ENCODE measurements at places on chromosomes 13 and 19.

DNA sequence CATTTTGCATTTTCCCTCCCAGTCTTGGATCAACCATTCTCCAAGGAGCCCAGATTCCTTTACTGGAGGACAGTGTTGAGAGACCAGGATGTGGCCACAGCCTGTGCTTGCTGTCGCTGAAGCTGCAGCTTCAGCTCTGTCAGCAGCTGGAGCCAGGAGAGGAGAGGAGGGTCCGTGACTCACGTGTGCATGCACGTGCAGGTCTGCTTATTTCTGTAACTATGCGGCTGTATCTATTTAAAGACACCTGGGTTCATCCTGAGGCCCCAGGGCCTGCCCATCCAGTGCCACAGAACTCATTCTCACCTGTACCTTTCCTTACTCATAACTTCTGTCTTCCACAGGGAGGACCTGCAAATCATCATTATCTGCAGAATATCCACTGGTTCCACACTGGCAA lies 8.2 kb upstream of the LAMP1 start:
- DNase-seq = no peak

- DNase-seq = no peak
Measured at GRCh38 chr13:31090096-31090495, 71.6 kb downstream of the HSPH1 start.

DNA sequence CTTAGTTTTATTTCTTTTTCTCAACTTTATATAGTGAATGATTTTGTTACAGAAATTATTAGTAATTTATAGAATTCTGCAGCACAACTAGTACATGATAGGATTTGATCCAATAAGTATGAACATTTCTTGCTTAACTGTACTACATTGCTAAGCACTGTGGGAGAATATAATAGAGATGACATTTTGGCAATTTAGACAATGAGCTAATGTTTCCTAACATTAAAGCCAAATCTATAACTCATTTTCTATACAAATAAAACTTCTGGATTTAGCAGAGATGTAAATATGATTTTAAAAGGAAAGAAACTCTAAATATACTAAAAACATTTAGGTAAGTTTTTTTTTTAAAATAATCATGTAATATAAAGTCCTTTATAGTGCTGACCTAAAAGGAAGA lies 87.3 kb downstream of the FNDC3A start:
- no peak for DNase-seq

- peak; percentile 75 for DNase-seq
Measured at GRCh38 chr19:3073159-3073563, 10.9 kb upstream of the TLE5 start.

GRCh38 chr19:55255618-55256423 lies 3.0 kb downstream of the PPP6R1 start:
- DNase-seq = no peak

DNA sequence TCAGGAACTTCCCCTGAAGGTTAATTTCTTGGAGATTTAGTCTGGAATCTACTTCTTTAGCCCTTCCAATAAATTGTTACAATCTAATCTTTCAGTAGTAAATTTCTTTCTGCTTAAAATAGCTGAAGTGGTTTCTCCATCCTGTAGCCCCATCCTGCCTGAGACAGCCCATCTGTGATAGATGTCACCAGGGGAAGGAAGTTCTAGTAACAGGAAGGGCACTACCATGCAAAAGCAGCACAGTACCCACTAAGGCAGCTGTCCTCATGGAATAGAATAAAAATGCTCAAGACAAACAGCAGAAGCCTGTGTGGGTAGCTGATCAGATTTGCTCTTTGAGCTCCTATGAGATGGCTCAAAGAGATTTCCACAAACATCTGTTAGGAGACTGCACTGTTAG lies 1036.5 kb downstream of the SLITRK5 start:
- no peak for DNase-seq

GRCh38 chr19:8242211-8242821 lies 33.1 kb downstream of the CERS4 start:
- DNase-seq = no peak

GRCh38 chr13:80052286-80052685 lies 288.6 kb downstream of the SPRY2 start:
- no peak for DNase-seq

GRCh38 chr19:19645233-19645870 lies 1.9 kb upstream of the GMIP start:
- no peak for DNase-seq

GRCh38 chr13:27233964-27234363 lies 17.4 kb upstream of the RPL21 start:
- DNase-seq = no peak

- no peak for DNase-seq
Measured at GRCh38 chr13:88649855-88650254, 978.7 kb downstream of the SLITRK5 start.

DNA sequence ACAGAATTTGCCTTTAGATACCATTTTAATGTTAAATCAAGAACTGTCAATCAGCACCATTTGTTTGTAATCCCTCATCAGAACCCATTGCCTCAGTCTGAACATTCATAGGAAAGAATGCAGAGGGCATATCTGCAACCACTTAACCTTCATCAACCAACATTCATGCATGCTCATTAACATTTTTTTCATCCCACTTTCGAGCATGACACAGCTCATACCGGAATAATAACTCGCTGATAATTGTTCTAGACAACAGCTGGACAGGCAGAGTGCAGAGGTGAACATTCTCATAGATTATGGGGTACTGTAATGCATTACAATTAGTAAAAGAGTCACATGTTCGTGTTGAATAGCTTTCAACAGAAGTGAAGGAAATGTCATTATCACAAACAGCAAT lies 216.8 kb downstream of the DIAPH3 start:
- DNase-seq = peak; percentile 9

DNA sequence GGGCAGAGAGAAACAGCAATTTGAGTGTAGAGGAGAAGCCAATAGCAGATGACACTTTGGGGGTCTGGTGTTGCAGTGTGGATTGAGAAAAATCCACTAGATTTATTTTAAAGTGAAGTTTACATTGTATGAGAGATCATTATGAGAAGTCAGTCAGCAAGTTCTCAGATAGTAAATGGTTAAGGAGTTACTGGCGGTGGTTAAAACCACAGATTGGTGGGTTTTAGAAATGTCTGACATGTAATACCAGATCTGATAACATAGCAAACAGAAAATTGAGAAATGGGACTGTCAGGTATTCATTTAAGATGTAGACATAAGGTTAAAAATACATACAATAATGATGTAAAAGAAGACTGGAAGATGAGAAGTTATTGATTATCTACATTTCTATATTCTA lies 7.2 kb downstream of the ABHD13 start:
- no peak for DNase-seq

DNA sequence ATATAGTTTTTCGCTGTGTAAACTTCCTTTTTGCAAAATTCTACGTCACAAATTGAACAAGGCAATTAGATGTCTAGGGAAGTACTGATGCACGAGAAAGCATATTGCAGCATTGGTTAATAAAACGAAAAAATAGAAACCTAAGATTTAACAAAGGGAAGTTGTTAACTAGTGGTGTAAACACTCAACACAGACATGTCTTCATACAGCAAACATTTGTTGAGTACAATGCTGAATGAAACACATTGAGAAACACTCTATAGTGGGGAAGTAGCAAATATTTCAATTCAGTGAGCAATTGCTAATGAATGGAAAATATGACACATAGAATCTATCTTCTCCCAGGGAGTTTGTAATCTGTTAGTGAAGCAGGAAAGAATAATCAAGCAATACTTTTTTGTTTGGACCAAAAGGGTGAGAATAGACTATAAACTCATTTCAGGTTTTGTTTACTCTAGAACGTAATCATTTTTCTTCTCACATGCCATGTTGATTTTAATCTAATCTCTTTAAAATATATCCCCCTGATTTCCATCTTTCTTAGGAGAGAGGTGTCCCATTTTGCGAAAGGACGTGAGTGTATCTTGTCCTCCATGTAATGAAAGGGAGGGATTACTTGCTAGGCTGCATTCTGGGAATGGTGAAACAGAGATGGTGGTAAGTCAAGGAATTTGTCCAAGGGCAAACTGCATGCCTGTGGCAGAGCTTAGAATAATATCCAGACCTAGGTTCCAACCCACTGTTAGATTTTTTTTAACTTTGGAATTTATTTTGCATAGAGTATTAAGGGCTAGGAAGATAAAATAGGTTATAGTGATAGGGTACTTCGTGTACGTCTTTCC lies 1.7 kb upstream of the ANKRD10 start:
- DNase-seq = peak; percentile 41

- no peak for DNase-seq
Measured at GRCh38 chr13:43196750-43197370, 173.5 kb downstream of the DNAJC15 start.

DNA sequence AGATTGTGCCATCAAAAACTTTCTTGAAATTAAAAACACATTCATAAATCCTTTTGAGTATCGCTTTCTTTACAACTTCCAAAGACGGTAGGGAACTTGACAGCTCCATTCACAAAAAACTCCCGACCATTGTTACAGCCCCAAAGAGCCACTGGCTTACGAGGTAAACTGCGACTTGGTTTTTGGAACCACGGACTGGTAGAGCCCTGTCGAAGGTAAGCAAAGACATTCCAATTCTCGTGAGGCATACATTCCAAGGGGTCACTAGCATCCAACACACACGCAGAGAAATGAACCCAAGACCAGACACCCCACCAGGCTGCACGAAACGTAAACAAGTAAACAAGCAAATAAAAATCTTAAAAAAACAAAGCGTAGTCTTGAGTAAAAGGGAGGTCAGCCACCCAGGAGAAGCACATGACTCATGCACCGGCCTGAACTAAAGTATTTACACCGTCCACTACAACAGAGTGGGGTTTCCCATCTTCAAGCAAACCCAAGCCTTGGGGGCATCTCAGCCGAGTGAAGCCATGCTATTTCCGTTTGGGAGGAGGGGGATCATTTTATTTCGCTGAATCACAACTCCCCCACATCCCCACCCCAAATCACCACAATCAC lies 1.4 kb downstream of the BRD4 start:
- no peak for DNase-seq

- no peak for DNase-seq
Measured at GRCh38 chr19:49579193-49579592, 1.2 kb downstream of the NOSIP start.

- DNase-seq = no peak
Measured at GRCh38 chr13:33453936-33454335, 168.4 kb upstream of the STARD13 start.

GRCh38 chr13:114140131-114140905 lies 7.9 kb upstream of the RASA3 start:
- no peak for DNase-seq

DNA sequence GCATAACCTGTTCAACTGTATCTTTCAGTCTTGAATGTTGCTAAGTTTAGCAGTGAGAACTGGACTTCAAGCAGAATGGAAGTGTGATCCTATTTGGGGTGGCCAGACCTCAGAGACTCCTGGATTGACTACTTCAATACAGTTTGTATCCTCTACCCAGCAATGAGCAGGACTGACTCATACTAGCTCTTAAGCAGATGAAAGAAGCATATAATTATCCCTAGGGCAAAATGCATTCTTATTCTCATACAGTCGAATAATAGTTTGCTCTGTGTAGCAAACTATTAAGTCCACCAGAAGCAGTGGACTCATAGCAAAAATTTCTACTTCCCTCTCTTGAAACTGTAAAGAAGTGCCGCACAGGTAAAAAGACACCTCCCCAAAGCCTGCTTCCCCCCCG lies 46.4 kb upstream of the FAM216B start:
- DNase-seq = no peak

- peak; percentile 29 for DNase-seq
Measured at GRCh38 chr13:112699322-112699918, 9.6 kb downstream of the ATP11A start.

- no peak for DNase-seq
Measured at GRCh38 chr19:53112286-53112685, 9.1 kb upstream of the ZNF160 start.

DNA sequence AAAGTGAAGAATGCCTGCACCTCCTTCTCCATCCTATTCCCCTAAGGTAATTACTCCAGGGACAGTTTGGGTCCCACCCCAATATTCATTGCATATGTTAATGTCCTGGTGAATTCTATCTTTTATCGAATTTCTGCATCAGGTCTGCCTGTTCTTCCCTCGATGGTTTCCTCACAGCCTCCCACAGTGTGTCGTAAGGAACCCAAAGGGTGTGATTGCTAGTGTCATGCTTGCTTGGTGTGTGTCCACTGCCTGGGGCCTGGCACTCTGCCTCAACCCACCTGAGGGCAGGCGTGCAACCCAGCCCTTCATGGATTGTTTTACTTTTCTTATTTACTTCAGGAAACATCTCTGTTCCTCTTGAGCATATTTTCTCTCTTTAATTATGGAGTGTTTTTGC lies 60.2 kb upstream of the CYSLTR2 start:
- no peak for DNase-seq

GRCh38 chr13:111789011-111789410 lies 277.9 kb upstream of the SOX1 start:
- no peak for DNase-seq

GRCh38 chr19:7685546-7686445 lies 5.2 kb downstream of the TRAPPC5 start:
- no peak for DNase-seq

- DNase-seq = no peak
Measured at GRCh38 chr13:26786651-26787295, 26.2 kb upstream of the GPR12 start.

GRCh38 chr19:49921871-49922795 lies 6.9 kb upstream of the ATF5 start:
- DNase-seq = no peak

DNA sequence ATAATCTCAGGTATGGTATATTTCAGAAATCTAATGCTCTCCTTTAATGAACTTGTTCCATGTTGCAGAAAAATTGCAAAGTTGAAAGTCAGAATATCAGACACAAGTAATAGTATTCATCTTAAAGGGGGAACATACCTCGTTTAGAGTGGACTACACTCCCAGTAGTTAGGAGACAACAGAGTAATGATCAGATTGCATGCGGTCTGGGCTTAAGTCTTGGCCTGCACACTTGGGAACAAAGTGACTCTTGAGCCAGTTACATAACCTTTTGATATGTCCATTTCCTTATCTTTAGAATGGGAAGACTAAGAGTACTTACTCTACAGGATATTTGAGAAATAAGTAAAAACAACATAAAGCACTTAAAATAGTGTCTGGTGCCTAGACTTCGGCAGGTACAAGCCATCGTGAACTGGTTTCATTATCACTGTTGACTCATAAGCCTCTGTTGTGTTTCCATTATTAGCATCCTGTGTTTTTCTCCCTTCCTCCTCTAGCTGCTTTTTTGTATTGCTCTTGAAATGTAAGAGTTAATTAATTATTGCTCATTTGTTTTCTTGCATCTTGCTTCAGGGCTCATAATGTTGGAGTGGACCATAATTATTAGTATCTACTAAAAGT lies 53.0 kb downstream of the DPY19L3 start:
- DNase-seq = no peak

DNA sequence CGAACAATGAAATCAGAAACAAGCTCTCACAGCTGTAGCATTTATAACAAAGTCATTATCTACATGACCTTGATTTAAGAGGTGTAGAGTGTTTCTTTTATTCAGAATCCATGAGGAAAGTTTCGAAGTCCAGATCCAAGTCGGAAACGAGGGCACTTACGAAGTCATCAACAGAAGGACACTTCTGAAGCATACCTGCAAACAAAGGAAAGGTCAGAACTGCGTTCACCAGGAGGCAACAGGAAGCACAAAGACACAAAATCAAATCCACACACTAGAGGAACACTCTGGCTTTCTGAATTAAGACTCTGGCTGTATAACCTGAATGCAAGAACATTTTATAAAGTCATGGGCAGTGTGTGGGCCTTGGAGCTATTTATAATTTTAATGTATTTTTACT lies 158.9 kb downstream of the MIPEP start:
- DNase-seq = no peak

GRCh38 chr19:34436716-34437115 lies 8.5 kb downstream of the UBA2 start:
- DNase-seq = no peak

GRCh38 chr19:18519962-18520847 lies 1.7 kb downstream of the ELL start:
- peak; percentile 77 for DNase-seq

GRCh38 chr13:93561576-93562225 lies 335.1 kb downstream of the GPC6 start:
- DNase-seq = peak; percentile 45

All from eye (tissue), 1 donor.